ENCODE measurements at places on chromosomes 3 and 15. TPM values are rescaled to one million over a fixed set of nuclear protein-coding genes. Genes with fewer than 3 reads are reported as not detected.

GRCh38 chr15:57033715-57034439 is 115.4 kb downstream of the TCF12 start:
- DNase-seq, result no peak

- no peak for DNase-seq
These were observed 8.8 kb upstream of the CPOX start for GRCh38 chr3:98602078-98602678.

DNA sequence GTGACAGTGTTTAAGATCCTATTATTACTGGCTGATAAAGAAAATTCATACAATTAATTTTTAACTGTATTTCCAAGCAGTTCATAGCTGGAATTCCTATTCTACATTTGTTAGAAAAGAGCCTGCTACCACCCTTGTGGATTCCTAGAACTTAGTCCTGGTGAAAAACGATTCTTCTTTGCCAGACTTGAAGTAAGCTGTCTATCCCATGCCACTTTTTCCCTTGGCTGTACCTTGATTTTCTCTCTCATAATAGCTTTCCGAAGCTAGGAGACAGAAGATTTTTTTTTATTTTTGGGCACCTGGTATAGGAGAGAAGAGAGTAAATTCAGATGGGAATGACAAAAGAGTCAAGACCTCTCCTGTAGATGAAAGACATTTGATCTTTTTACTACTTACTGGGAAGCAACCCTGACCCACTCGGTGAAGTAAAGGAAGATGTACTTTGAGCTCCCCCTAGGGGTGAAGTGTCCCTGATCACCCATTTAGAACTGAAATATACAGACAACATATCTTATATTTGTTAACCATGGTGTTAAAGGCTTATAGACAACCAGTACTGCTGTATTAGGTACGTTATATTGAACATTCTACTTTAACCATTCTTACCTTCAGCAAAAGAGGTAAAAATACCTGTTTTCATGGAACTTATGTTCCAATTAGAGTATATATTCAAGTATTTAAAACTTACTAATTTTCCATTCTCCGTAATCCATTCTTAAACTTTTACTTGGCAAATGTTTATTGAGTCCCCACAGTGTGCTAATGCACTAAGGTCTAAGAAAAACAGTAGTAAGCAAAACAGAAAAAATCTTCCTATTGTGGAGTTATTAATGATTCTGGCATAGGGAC is 36.2 kb upstream of the C3orf38 start:
- peak; percentile 79 for DNase-seq

- no peak for DNase-seq
These were observed 232.5 kb downstream of the CHST2 start for GRCh38 chr3:143351895-143352608.

- peak; percentile 19 for DNase-seq
These were observed 61.2 kb upstream of the LRTM1 start for GRCh38 chr3:54988838-54989630.

- DNase-seq, result no peak
These were observed 32.5 kb upstream of the BFSP2 start for GRCh38 chr3:133367403-133367802.

GRCh38 chr3:43718296-43718695 is 27.6 kb downstream of the ABHD5 start:
- no peak for DNase-seq

- no peak for DNase-seq
These were observed 106.5 kb downstream of the ZNF609 start for GRCh38 chr15:64566629-64567427.

- no peak for DNase-seq
These were observed 25.5 kb upstream of the SNRPA1 start for GRCh38 chr15:101320501-101321052.

- no peak for DNase-seq
These were observed 39.8 kb downstream of the ACSBG1 start for GRCh38 chr15:78194568-78194925.

DNA sequence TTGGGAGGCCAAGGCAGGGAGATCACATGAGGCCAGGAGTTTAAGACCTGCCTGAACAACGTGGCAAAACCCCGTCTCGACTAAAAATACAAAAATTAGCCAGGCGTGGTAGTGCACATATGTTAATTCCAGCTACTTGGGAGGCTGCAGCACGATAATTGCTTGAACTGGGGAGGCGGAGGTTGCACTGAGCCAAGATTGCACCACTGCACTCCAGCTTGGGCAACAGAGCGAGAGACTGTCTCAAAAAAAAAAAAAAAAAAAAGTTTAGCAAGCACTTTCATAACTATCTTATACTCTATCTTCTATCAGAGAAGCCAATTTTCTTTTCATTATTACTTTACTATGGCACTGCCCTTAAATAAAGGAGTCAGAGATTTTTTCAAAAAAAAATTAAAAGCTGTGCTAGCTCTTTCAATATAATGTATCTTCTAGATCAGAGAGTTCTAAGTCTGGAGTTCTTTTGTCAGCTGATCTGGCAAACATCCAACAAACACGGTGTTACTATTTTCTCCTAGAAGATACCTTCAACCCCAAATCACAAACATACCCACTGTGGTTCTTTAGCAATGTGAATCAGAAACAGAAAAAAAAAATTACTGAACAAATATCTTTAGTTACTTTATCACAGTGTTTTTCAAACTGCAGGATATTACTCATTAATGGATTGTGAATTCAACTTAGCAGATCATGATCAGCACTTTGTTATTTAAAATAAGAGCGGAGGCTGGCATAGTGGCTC is 3.0 kb downstream of the ZNF770 start:
- DNase-seq, result no peak

- no peak for DNase-seq
These were observed 66.0 kb upstream of the GCNT3 start for GRCh38 chr15:59545573-59545972.

DNA sequence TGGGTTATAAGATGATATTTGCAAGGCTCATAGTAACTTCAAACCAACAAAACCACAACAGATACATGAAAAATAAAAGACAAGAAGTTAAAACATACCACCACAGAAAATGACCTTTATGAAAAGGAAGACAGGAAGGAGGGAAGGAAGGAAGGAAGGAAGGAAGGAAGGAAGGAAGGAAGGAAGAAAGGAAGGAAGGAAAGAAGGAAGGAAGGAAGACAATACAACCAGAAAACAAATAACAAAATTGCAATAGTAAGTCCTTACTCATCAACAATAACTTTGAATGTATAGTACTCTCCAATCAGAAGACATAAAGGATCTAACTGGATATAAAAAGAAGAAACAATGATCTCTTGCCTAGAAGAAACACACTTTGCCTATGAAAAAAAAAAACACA is 287.4 kb upstream of the DCBLD2 start:
- no peak for DNase-seq

DNA sequence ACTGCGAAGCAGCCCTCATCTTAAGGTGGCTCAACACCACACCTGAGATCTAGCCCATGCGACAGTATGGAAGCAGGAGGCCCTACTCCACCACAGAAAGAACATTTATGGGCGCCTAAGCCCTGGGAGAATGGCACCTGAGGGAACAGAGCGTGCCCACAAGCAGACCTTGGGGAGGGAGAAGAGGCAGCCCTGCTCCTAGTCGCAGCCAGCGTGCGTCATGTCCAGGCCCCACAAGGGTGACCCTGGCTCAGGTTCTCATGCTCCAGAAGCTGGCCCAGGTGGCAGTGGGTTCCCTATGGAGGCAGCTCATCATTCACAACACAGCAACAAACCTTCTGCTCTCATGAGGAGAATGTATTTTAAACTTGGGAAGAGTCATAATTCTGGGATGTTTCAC is 19.3 kb upstream of the ANPEP start:
- DNase-seq, result peak; percentile 24

GRCh38 chr3:122640437-122640999 is 40.1 kb upstream of the PARP14 start:
- DNase-seq, result no peak

GRCh38 chr3:133393204-133393603 is 6.7 kb upstream of the BFSP2 start:
- DNase-seq, result no peak

GRCh38 chr3:113272385-113272779 is 61.0 kb downstream of the BOC start:
- DNase-seq, result no peak

- no peak for DNase-seq
These were observed 314.5 kb upstream of the COL8A1 start for GRCh38 chr3:99323940-99324339.

- no peak for DNase-seq
These were observed 47.4 kb downstream of the ERICH6 start for GRCh38 chr3:150656316-150656715.

DNA sequence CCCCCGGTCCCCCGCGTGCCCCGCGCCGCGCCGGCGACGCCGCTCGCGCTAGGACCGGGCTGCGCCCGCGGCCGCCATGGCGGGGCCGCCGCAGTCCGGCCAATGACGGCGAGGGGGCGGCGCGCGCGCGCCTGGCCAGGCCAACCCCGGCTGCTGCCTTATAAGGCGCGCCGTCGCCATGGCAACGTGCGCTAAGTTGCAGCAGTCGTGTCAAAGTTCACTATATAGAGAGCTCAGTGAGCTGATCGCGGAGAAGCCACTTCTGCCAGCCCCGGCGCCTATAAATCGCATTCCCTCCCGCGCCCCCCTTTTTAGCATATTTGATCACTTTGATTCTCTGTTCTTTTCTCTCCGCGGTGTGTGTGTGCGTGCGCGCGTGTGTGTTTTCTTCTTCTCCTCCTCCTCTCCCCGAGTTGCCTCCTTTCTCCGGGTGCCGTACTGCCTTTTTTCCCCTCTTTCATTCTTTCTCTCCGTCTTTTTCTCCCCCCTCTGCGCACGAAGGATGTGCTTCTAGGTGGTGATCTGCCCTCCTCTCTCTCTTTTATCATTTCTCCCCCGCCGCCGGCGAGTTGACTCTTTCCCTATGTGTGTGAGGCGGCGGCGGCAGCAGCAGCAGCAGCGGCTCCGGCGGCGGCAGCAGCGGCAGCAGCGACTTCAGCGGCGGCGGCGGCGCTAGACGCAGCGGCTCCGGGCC is at the start of gene NR2F2:
TSS of gene NR2F2 (plus strand) at position 251 of the 694 bp plus-strand sequence. CDS start 1,406 bp downstream, outside the sequence.
- peak; percentile 44 for DNase-seq

- DNase-seq, result no peak
These were observed 6.1 kb upstream of the PLSCR4 start for GRCh38 chr3:146256851-146257486.

DNA sequence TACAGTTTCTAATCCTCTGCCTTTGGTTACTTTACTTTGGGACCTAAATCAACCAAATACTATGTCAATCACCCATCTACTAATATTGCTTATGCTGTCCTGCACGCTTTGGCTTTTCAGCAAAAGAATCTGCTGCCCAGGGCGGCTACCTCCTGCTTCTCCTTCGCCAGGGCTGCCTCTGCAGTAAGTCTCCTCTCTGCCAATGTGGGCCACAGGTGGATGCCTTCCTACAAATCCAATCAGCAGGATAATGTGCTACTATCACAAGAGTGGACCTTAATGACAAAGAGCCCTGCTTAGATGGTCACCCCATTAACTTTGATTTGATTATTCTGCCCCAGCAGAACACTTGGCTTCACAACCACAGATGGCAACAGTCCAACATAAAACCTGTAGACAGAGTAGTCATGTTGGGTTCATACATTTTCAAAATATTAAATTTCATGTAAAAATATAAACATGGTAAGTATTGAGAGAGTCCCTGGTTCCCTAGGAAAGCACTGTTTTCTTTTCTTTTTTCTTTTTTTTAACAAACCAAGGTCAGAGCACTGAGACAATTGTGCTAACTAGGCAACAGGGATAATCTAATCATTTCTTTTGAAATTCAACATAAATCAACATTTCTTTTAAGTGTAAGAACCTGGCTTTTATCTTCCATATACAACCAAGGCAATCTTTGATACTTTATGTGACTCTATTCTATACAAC is 298.3 kb downstream of the ZBTB20 start:
- DNase-seq, result no peak

DNA sequence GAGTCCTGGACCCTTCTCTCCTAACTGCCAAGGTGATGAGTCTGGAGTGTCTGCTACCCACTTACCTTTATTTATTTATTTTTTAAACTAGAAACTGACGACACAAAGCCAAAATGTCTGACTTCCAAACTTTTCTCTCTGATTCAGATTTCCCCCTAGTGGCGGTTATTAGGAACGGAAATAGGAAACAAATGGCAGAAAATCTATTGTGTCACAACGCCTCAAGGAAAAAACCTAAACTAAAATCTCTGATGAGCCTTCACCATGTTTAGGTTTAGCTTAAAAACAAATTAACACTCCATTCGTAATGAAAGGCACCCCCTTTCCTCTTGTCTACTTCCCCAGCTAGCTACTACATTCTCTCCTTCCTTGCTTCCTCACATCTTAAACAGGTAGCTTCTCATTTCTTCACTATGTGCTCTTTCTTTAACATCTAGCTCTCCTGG is 94.0 kb upstream of the MEX3B start:
- DNase-seq, result no peak

- peak; percentile 31 for DNase-seq
These were observed 121.7 kb upstream of the SPRED1 start for GRCh38 chr15:38130740-38131498.

- no peak for DNase-seq
These were observed 370.6 kb upstream of the PROK2 start for GRCh38 chr3:72155391-72156064.

- no peak for DNase-seq
These were observed 117.3 kb upstream of the C15orf61 start for GRCh38 chr15:67403428-67404154.

- no peak for DNase-seq
These were observed 21.2 kb downstream of the GRIP2 start for GRCh38 chr3:14518893-14519292.

DNA sequence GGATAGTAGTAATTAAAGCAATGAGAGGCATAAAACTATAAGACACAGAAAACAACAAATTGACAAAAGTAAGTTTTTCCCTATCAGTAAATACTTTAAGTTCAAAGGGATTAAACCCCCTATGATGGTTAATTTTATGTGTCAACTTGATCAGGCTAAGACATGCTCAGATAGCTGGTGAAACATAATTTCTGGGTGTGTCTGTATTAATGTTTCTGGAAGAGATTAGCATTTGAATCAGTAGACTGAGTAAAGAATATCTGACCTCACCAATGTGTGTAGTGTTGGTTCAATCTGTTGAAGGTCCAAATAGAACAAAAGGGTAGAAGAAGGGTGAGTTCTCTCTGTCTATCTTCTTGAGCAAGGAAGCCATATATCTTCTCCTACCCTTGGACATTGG is 283.3 kb upstream of the GRM7 start:
- DNase-seq, result no peak

DNA sequence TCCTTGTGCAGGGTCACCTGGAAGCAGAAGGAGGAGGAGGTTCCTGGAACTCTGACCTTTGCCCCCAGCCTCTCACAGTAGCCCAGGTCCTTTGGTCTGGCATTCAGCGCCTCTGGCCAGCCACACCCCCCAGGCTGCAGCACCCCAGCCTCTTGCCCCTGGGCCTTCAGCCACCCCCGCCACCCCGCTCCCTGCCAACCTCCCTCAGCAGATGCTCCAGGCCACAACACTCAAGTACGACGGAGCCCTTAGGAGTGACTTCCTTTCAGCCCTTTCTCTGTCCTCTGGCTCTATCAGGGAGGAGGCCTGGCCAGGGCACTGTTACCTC is 45.2 kb downstream of the GRIP2 start:
- DNase-seq, result no peak

Gene MAP6D1
- not detected for total RNA-seq

Gene SORD
- total RNA-seq, result 39.6 TPM

Gene P2RY12
- 3.3 TPM for total RNA-seq

Gene RTP4
- total RNA-seq, result 12.4 TPM

Gene GOLGA6L7
- not detected for total RNA-seq

Gene BSN
- total RNA-seq, result 0.94 TPM

Gene BCL2A1
- not detected for total RNA-seq

Gene PLOD2
- 9.9 TPM for total RNA-seq

Gene TNIK
- 37.1 TPM for total RNA-seq

Gene GOLGA8Q
- total RNA-seq, result 1.7 TPM

Gene CIDEC
- 335 TPM for total RNA-seq

Gene SERINC4
- not detected for total RNA-seq

Gene ACAN
- not detected for total RNA-seq

Data from Peyer's patch (tissue), 4 donors.